Esophagus mucosa (tissue), 1 donor: ENCODE measurements at places on chromosomes 2 and 18. TPM values are rescaled to one million over a fixed set of nuclear protein-coding genes. Genes with fewer than 3 reads are reported as not detected.

- ATAC-seq = no peak
Observed at GRCh38 chr2:26164231-26164630, 8.7 kb upstream of the GAREM2 start.

GRCh38 chr2:105546628-105546974 lies 147.8 kb upstream of the FHL2 start:
- no peak for ATAC-seq

DNA sequence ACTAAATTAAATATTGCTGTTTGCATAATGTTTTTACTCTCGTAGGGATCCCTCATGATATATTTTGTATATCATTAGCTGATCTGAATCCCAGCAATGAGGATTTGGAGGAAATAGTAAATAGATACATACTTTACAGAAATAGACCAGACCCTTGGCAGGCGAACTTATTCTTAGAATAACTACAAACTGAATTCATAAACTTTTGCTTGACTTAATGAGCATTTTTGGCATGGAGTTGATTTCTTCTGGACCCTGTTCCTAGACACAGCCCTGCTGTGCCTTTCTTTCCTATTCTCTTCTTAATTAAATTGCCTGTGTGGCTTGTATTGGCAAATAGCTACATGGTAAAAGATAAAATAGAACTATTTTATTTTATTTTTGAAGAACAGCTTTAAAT lies 145.9 kb downstream of the GREB1L start:
- no peak for ATAC-seq

- no peak for ATAC-seq
Observed at GRCh38 chr2:23209059-23209458, 175.9 kb upstream of the KLHL29 start.

GRCh38 chr18:25005541-25006403 lies 346.2 kb downstream of the ZNF521 start:
- ATAC-seq = no peak

DNA sequence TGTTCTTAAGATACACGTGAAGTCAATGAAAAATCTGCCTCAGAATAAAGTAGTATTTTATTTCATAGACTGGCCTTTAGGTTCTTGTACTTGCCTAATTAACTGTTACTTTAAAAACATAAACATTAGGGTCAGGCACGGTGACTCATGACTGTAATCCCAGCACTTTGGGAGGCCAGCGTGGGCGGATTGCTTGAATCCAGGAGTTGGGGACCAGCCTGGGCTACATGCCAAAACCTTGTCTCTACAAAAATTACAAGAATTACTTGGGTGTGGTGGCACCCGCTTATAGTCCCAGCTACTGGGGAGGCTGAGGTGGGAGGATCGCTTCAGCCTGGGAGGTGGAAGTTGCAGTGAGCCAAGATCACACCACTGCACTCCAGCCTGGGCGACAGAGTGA lies 16.0 kb upstream of the SNORC start:
- no peak for ATAC-seq

DNA sequence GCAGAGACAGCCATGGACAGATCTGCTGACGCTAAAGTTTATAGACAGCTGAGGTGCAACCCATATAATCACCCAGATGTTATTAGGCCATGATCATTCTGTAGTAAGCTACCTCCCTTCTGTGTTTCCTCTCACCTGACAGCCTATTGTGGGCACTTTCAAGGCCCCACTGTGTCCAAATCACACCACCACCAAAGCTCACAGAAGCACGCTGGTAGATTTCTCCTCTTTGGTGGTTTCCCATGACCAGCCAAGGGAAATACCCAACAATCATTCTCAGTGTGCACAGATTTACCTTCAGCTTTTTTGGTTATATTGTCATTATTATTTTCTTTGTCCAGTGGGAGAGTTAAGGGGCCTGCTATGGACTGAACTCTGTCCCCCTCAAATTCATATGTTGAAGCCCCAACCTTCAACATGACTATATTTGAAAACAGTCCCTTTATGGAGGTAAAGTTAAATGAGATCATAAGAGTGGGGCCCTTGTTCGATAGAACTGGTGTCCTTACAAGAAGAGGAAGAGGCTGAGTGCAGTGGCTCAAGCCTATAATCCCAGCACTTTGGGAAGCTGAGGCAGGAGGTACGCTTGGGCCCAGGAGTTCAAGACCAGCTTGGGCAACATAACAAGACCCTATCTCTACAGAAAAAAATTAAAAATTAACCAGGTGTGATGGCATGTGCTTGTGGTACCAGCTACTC lies 74.0 kb upstream of the MSH6 start:
- ATAC-seq = no peak

GRCh38 chr2:175414882-175415487 lies 233.5 kb upstream of the ATP5MC3 start:
- ATAC-seq = peak; percentile 45

- ATAC-seq = peak; percentile 32
Observed at GRCh38 chr2:53437371-53437770, 330.2 kb upstream of the CHAC2 start.

GRCh38 chr2:71688530-71688929 lies 235.2 kb downstream of the DYSF start:
- no peak for ATAC-seq

- ATAC-seq = no peak
Observed at GRCh38 chr2:75632091-75632701, 14.4 kb upstream of the MRPL19 start.

DNA sequence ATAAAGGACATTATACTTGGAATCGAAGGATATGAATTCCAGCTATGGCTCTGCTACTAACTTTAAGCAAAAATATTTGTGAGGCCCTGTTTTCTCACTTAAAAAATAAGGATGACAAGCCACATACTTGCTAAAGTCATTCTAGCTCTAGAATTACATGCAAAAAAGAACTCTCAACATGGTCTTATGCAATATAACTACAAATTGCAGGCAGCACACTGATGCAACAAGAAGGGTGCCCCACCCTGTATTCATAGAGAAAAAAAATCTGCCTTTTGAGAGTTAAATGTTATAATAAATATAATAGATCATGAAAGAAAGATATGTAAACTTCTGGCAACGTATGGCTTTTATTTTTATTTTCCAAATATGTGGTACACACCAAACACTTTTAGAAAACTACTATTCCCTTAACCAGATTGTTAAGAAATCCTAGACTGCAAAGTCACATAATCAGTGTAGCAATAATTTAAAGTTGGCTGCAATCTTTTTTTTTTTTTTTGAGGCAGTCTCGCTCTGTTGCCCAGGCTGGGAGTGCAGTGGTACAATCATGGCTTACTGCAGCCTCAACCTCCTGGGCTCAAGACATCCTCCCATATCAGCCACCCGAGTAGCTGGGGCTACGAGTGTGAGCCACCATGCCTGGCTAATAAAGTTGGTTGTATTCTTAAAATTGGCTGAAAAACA lies 40.2 kb upstream of the WDSUB1 start:
- peak; percentile 70 for ATAC-seq

DNA sequence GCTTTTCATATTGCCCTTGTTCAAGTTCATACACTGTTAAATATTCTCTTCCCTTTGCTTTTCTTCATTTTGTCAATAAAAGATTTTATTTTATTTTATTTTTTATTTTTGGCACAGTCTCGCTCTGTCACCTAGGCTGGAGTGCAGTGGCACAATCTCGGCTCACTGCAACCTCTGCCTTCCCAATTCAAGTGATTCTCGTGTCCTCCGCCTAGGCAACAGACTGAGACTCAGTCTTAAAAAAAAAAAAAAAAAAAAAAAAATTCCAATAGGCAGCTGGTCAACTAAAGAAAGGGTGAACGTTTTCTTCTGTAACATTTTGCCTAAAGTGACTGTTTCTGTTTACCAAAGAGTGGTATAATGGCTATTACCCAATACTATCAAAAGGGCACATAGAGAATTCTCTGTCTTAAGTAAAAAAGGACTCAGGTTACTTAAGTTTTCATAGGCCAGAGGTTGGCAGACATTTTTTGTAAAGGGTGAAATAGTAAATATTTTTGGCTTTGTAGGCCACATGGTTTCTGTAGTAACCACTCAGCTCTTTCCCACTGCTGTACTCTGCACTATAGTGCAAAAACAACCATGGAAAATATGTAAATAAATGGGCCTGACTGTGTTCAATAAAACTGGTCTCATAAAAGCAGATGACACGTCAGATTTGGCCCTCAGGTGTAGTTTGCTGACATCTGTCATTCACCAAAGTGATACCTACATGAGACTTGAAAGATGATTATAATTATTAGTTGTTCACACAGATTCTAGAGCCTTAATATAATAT lies 113.4 kb downstream of the MIB1 start:
- no peak for ATAC-seq

GRCh38 chr2:222859786-222860612 lies 837 bp upstream of the ACSL3 start:
- peak; percentile 84 for ATAC-seq

DNA sequence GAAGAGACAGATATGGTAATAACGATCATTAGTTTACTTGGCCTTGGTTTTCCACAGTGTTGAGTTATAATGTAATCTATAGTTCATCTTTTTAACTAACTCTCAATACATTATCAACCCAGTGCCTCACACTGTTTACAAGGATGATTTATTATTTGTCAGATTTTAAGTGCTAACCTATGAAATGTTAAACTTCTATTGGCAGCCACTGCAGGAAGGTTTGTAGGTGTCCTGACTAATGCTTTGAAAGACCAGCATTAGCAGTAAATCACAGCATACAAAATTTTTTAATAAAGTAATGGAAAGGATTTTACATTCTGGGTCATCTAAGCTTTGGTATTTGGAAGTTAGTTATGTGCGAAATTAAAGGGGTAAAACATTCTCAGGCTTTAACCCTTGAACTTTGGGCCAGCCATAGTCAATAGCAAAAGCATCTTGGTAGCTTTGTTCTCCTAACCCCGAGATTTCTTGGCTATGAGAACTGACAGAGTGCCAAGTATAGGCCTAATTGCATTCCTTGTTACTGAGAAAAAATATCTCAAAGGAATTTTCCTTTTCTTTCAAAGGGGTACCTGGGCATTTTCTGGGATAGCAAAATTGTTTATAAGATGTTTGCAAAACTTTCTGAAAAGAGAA lies 30.6 kb downstream of the SPATS2L start:
- ATAC-seq = no peak

GRCh38 chr2:27545348-27546141 lies 37.3 kb upstream of the ZNF512 start:
- ATAC-seq = peak; percentile 63

- no peak for ATAC-seq
Observed at GRCh38 chr18:79896738-79897137, 54.7 kb downstream of the SLC66A2 start.

DNA sequence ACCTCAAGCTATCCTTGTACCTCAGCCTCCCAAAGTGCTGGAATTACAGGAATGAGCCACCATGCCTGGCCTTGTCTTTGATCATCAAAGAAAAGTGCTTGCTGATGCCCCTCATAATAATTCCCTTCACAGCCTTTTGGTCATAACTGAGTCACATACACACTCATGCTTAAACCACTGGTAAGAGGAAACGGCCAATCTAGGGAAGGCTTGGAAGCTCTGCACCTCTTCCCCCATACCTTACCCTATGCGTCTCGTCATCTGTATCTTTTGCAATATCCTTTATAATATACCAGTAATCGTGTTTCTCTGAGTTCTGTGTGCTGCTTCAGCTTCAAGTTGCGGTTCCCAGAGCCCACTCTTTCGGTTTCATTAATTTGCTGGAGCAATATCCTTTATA lies 4.8 kb upstream of the RNF138 start:
- no peak for ATAC-seq

GRCh38 chr2:46643493-46643892 lies 164.1 kb downstream of the TMEM247 start:
- no peak for ATAC-seq

Gene CHRND
- not detected for total RNA-seq

Gene TANC1
- 23.8 TPM for total RNA-seq

Gene SERPINE2
- 63.7 TPM for total RNA-seq

Gene CDK5R2
- not detected for total RNA-seq

Gene LRRTM1
- total RNA-seq = not detected

Gene DSG2
- total RNA-seq = 22.4 TPM

Gene PASK
- total RNA-seq = 12.2 TPM

Gene C2orf66
- not detected for total RNA-seq
